Fibroblast of skin of abdomen (primary cell): ENCODE measurements at places on chromosomes 16 and 17.

- DNase-seq, result peak; percentile 14
Measured at GRCh38 chr16:61569028-61569427, 467.2 kb downstream of the CDH8 start.

- no peak for DNase-seq
Measured at GRCh38 chr16:61007694-61008093, 1028.5 kb downstream of the CDH8 start.

- no peak for DNase-seq
Measured at GRCh38 chr16:25134166-25134700, 22.7 kb downstream of the LCMT1 start.

DNA sequence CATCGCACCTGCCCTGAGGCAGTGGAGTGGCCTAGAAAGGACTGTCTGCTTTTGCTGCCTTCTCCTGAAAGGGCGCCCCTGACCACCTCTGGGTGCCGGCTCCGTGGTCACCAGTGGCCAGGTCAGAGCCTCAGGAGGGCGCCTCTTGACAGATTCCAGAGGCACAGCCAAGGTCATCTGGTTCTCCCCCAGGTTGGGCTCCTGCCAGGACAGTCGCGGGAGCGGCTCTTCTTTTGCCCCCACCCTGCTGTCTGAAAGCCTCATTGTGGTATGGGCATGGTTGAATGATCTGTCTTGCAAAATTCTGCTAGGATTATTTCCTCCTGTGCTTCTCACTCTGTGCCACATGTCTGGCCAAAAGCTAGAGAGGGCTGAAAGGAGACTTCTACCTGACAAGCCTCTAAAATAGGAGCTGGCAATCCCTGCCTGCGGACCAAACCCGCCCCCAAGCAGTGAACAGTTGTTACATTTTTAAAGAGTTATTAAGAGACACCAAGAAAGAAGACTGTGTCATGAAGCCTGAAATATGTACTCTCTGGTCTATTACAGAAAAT is 82.8 kb downstream of the SNX29 start:
- no peak for DNase-seq

DNA sequence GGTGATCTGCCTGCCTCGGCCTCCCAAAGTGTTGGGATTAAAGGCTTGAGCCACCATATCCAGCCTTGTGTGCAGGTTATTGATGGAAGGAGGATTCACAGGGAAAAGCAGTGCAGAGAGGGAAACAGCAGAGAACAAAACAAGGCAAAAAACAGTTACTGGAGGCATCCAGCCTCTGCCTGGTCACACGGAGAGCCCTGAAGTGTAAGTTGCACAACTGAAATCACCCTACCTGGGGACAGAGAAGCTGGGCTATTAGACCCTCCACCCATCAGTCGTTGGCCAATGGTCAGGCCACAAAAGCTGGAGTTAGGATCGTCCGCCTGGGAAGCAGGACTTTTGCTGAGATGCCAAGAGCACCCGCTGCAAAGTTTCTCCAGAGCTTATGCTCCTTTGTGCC is 57.9 kb upstream of the BCO1 start:
- DNase-seq, result no peak

GRCh38 chr17:62765351-62765750 is 42.8 kb downstream of the MARCHF10 start:
- DNase-seq, result no peak
